ENCODE measurements at places on chromosomes 5 and 9. TPM values are rescaled to one million over a fixed set of nuclear protein-coding genes. Genes with fewer than 3 reads are reported as not detected.

CARTPT gene
- 148 TPM for total RNA-seq

MUSK gene
- not detected for total RNA-seq

PSMB7 gene
- total RNA-seq, result 180 TPM

HMCN2 gene
- total RNA-seq, result 29.6 TPM

SLC25A2 gene
- 0.62 TPM for total RNA-seq

ARPC5L gene
- total RNA-seq, result 67.0 TPM

NUTM2G gene
- not detected for total RNA-seq

PCDHB9 gene
- 15.2 TPM for total RNA-seq

ZNF454 gene
- 0.15 TPM for total RNA-seq

FOXD4L4 gene
- total RNA-seq, result 0.13 TPM

PCDHB3 gene
- 6.5 TPM for total RNA-seq

PCDHB8 gene
- total RNA-seq, result 9.2 TPM

PCDHGB1 gene
- 3.1 TPM for total RNA-seq

DDX4 gene
- not detected for total RNA-seq

MAP3K1 gene
- 27.5 TPM for total RNA-seq

OR1L1 gene
- total RNA-seq, result not detected

FAM153A gene
- not detected for total RNA-seq

TTC16 gene
- 0.08 TPM for total RNA-seq

NMUR2 gene
- total RNA-seq, result not detected

MEGF10 gene
- total RNA-seq, result 5.6 TPM

TDRD7 gene
- 17.5 TPM for total RNA-seq

MXD3 gene
- 6.4 TPM for total RNA-seq

SAXO1 gene
- total RNA-seq, result not detected

TMEM215 gene
- total RNA-seq, result 0.18 TPM

AQP3 gene
- 6.0 TPM for total RNA-seq

GHR gene
- 0.67 TPM for total RNA-seq

TRIP13 gene
- 8.4 TPM for total RNA-seq

PCA3 gene
- 0.62 TPM for total RNA-seq
